Activated CD4-positive, alpha-beta T cell treated with anti-CD3 and anti-CD28 coated beads for 36 hours (primary cell): ENCODE measurements at places on chromosomes 12 and 14. TPM values are rescaled to one million over a fixed set of nuclear protein-coding genes. Genes with fewer than 3 reads are reported as not detected.

- H3K27ac ChIP-seq = peak overlapping the region; percentile 91
- DNase-seq = no peak
- H3K27me3 ChIP-seq = no peaks in the 10 kb centered on the region
- H3K36me3 ChIP-seq = peaks cover 3% of the 10 kb centered on the region
- peak overlapping the region; percentile 67 for H3K4me3 ChIP-seq
Measured at GRCh38 chr12:4830556-4831210, 79.0 kb upstream of the KCNA1 start.

The GLIPR1L1 gene
- not detected for total RNA-seq

GRCh38 chr14:63938198-63939005 lies 85.6 kb downstream of the SYNE2 start:
- no peak overlapping the region for H3K27ac ChIP-seq
- peak; percentile 18 for DNase-seq
- H3K36me3 ChIP-seq = peaks cover 14% of the 10 kb centered on the region
- H3K27me3 ChIP-seq = no peaks in the 10 kb centered on the region
- no peak overlapping the region for H3K4me3 ChIP-seq

- H3K27ac ChIP-seq = no peak overlapping the region
- no peaks in the 10 kb centered on the region for H3K27me3 ChIP-seq
- H3K4me1 ChIP-seq = no peaks in the 10 kb centered on the region
- no peak overlapping the region for H3K4me3 ChIP-seq
- H3K36me3 ChIP-seq = no peaks in the 10 kb centered on the region
- DNase-seq = no peak
Measured at GRCh38 chr12:90773491-90773890, 181.5 kb downstream of the CCER1 start.
